SK-N-SH (cell line): ENCODE measurements at places on chromosomes 6 and 20. TPM values are rescaled to one million over a fixed set of nuclear protein-coding genes. Genes with fewer than 3 reads are reported as not detected.

DNA sequence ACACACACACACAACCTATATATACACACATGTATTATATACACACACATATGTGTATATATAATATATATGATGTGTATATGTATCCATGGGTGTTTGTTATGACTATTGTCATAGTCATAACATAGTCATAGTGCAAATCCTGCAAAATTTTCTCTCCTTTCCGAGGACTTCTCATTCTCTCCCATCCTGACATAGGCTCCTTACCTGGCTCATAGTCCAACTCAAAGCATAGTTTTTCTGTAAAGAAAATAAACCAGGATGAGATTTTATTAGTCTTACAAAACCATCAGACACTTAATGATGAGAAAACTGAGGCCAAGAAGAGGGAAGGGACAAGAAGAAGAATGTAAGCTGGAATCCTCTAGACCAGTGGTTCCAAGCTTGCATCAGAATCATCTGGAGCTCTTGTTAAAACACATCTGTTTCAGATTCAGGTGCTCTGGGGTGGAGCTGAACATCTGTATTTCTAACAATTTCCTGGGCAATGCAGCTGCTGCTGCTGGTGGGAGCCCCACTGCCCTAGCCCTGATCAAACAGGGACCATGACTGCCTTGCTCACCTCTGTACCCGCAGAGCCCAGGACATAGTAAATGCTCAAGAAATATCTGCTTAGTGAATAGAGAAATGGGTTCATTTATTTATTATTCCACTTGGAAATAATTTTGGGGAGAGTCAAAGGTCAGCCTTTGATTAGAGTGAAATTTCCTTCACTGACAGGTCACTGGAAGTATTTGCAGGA is 5.3 kb downstream of the TRIM10 start:
- DNase-seq: no peak

The SH3BGRL2 gene
- polyA plus RNA-seq: 1.4 and 1.6 TPM in 2 replicates

- DNase-seq: no peak
These were observed 6.6 kb downstream of the MEA1 start for GRCh38 chr6:43007126-43007525.

The HACE1 gene
- polyA plus RNA-seq: 6.2 and 7.1 TPM in 2 replicates

- DNase-seq: no peak
These were observed 58.5 kb upstream of the CCN6 start for GRCh38 chr6:111995404-111995803.
